ENCODE measurements at places on chromosomes 4 and X.

- no peak for DNase-seq
Measured at GRCh38 chrX:1493877-1494510, 41.3 kb upstream of the ASMTL start.

DNA sequence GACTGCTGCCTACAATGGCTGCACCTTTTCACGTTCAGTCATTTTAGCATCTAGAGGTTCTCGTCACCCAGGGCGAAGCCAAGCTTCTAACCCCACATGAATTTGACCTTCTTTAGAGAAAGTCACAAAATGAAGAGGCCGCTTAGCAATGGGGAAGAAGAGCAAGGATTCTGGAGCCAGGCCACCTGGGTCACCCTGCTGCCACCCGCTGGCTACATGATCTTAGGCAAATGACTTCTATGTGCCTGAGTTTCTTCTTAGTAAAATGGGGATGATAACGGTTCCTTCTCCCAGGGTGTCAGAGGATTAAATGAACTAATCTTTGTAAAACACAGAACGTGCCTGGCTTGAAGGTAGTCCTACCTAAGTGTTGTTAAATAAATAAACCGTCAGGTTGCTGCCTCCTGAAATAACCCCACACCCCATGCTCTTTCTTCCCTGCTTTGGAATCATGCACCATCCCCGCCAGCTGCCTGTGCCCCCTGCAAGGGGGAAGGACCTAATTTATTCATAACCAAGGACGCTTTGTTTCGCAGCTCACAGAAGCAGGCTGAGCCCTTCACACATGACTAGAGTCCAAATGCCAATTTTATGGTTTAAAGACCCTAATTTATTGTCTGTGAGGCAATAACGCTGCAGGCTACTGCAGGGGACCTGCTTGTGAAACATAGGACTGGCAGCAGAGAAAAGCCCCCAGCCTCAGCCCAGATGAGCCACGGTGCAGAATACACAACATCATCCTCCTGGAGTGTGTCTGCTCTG is 28.6 kb upstream of the NSG1 start:
- no peak for DNase-seq

GRCh38 chr4:126799971-126800574 is 832.7 kb upstream of the INTU start:
- DNase-seq: no peak

DNA sequence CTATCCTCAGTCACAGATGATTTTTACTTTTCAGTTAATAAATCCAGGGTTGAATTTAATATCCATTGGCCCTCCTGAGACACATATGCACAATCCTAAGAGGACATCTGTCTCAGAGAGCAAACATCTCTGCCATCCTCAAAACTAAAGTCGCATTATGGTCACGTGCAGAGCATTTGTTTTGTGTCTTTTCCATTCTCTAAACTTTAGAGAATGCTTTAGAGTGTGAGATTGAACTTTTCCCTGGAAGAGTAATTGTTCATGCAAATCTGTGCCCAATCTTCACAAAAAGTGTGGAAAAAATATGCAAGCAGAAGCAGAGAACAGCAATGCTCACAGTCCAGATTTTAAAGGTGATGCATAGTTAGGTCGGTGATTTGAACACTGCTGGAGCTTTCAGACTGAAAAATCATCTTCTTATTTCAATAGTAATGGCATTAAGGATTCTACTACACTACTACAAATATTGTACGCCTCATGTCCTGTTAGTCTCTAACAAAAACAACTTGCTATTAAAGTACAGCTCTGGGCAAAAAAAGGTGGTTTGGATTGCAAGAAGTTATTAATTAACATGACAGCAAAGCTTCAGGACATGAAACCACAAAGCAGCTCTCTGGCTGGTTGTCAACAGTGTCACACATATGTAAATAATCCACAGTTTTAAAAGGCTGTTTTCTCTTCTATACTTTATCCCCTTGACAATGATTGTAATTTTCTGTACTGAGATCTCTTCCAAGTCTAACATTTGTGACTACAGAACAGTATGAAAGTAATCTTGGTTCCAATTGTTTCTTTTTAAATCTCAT is 19.9 kb downstream of the DCHS2 start:
- DNase-seq: no peak

DNA sequence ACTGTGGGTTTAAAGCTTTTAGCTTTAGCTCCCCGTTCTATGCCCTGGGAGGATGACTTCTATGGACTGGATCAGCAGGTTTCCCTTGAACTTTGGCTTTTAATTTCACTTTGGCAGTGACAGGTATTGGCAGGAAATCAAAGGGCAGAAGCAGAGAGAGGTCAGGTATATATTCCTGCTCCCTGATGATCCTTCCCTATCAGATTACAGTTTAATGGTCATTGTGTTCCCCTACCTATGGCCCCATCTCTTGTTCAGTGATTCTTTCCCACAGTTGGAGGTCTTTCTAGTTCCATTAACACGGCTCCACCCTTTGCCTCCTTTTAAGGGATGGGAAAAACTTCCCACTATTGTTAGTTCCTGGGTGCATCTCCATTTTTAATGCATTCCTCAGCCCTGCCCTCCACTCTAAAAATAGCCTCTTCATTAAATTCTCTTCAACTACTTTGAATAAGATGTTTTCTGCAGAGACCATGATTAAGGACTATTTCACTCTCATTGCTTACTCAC is 107.8 kb upstream of the TMEM47 start:
- DNase-seq: no peak

- DNase-seq: no peak
Measured at GRCh38 chr4:3387154-3387942, 54.4 kb upstream of the HGFAC start.

- DNase-seq: no peak
Measured at GRCh38 chr4:73763877-73764276, 23.5 kb downstream of the CXCL8 start.

- no peak for DNase-seq
Measured at GRCh38 chr4:8538076-8538702, 42.0 kb upstream of the GPR78 start.

Data from liver (tissue), 10 donors.